Immature natural killer cell (primary cell): ENCODE measurements at places on chromosomes 12 and 14.

GRCh38 chr12:120199595-120200306 is 1.2 kb downstream of the RPLP0 start:
- DNase-seq, result no peak

GRCh38 chr12:63301311-63301710 is 150.3 kb upstream of the AVPR1A start:
- DNase-seq, result no peak

- no peak for DNase-seq
These were observed 29.9 kb downstream of the SLC41A2 start for GRCh38 chr12:104928036-104928745.

DNA sequence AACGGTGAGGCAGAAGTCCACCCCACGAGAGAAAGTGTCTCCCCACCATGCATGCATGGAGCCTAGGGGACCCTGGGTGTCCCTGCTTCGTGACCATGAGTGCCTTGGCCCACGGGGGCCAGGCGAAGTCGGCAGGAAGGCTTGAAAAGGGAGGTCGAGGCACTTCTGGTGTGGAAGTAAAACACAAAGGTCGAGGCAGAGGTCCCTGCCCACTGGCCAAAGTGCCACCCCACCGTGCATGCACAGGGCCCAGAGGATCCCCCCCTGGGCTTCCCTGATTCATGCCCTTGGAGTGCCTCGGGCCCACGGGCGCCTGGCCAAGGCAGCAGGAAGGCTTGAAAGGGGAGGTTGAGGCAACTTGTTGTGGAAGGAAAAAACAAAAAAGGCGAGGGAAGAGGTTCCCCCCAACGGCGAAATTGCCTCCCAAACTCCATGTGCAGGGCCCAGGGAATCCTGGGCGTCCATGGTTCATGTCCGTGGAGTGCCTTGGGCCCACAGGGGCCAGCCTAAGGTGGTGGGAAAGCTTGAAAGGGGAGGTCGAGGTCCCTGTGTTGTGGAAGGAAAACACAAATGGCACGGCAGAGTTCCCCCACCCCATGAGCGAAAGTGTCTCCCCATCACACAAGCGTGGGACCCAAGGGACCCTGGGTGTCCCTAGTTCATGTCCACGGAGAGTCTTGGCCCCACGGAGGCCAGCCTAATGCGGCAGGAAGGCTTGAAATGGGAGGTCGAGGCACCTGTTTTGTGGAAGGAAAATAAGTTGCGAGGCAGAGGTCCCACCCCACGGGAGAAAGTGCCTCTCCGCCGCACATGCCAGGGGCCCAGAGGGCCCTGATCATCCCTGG is 372.1 kb downstream of the ALG10 start:
- DNase-seq, result no peak

- no peak for DNase-seq
These were observed 137.3 kb downstream of the TTC7B start for GRCh38 chr14:90678846-90679362.

- DNase-seq, result no peak
These were observed 49.2 kb upstream of the DUSP6 start for GRCh38 chr12:89401433-89402058.

DNA sequence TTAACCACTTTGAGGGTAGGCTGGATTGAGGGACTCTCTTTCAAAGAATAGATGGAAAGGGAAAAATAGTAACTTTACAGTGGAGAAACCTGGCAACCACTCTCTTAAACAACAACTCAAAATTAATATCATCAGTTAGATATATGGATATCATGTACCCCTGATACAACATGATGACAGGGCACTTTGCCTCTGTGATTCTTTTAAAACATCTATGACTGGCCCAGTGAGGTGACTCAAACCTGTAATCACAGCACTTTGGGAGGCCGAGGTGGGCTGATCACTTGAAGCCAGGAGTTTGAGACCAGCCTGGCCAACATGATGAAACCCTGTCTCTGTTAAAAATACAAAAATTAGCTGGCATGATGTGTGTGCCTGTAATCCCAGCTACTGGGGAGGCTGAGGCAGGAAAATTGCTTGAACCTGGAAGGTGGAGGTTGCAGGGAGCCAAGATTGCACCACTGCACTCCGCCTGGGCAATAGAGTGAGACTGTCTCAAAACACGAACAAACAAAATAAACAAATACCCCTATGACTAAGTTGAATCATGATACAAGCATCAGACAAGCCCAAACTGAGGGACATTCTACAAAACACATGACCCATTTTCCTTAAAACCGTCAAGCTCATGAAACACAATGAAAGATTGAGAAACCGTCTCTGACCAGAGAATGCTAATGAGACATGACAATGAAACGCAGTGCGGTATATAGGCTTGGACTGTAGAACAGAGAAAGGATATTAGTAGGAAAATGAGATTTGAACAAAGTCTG is 26.4 kb upstream of the SLC7A8 start:
- DNase-seq, result no peak
